ENCODE measurements at places on chromosomes 11 and 22.

DNA sequence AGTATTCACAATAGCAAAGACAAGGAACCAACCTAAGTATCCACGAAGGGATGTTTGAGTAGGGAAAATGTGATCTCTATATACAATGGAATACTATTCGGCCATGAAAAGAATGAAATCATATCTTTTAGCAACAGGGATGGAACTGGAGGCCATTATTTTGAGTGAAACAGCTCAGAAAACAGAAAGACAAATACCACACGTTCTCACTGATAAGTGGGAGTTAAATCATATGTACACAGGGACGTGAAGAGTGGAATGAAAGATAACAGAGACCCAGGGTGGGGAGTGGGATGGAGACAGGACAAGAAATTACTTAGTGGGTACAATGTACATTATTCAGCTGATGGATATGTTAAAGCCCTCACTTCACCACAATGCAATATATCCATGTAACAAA is 1012.7 kb downstream of the TBC1D22A start:
- DNase-seq = no peak

DNA sequence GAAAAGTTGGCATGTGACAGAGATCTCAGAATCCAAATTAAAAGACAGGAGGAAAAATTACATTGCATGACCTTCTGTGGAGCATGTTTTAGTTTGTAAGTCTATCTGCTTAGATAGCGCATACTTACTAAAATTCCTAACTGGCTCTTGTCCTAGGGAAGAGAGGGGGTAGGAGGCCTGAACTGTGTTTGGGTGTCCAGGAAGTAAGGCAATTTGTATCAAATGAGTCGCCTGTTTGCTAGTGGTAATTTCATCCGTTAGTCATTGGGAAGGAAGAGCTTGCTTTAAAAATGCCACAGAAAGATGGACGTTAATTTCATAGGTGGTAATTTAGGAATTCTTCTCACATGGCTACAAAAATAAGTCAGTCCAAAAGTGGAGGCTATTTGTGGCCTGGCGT is 18.5 kb downstream of the GRK3 start:
- DNase-seq = no peak

DNA sequence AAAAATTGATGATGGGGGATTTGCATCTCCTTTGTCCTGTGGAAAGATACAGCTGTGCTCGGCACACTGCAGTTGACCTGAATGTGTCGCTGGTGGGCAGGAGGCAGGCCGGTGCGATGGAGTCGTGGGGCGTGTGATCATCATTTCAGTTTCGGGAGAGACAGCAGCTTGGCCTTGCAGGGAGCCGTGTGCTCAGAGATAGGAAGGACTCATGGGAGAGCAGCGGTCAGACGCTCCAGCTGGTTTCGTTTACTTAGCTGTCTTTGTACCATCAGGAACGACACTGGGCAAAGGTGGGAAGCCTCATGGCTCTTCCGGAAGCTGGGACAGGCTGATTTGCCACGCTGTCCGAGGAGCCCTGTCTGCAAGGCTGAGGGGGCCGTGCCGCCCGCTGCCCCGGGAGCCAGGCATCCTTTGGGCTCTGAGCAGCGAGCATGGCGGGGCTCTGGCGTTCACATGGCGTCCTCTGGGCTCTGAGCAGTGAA is 32.7 kb downstream of the GRAMD4 start:
- no peak for DNase-seq

- no peak for DNase-seq
Observed at GRCh38 chr22:49197505-49197904, 630.2 kb downstream of the BRD1 start.

DNA sequence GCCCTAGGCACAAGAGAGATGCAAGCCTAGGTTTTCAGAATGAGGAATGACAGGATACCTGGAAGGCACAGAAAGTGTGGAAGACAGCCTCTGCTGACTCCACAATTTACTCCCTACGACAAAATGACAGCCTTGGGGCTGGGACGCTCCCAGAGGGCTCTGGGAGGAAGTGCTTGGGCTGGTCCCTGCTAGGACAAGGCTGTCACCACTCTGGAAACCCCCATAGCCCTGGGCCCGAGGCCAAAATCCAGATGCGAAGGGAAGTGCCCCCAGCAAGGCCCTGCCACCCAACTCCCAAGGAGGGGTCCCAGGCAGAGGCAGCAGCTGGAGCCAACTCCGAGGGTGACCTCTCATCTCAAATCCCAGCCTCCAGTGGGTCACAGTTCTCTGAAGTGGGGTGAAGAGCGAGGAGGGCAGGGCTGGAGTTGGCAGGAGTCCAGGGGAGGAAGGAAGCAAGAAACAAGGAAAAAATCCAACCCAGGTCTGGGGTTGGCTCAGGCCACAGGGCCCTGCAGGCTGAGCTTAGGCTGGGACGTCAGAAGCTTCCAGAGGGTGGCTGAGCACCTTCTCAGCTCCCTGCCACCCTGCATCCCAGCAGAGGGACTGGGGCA is 6.3 kb upstream of the CDC42EP2 start:
- DNase-seq = no peak

DNA sequence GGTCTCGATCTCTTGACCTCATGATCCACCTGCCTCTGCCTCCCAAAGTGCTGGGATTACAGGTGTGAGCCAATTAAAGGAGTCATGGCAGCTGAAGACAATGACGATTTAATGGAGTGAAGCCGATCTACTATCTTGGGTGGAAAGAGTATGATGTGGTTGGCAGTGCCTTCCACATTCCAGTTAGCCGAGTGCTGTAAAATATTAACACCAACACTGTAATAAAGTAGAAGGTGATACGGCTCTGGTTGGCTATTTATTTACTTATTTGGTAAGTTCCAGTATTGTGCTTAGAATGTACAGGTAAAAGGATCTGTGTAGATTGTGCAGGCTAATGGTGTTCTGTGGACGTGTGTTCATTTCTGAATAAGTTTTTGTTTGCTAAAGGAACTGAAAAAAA is 149.6 kb upstream of the MTMR2 start:
- DNase-seq = no peak

GRCh38 chr11:69419662-69420395 is 61.6 kb upstream of the LINC01488 start:
- no peak for DNase-seq

DNA sequence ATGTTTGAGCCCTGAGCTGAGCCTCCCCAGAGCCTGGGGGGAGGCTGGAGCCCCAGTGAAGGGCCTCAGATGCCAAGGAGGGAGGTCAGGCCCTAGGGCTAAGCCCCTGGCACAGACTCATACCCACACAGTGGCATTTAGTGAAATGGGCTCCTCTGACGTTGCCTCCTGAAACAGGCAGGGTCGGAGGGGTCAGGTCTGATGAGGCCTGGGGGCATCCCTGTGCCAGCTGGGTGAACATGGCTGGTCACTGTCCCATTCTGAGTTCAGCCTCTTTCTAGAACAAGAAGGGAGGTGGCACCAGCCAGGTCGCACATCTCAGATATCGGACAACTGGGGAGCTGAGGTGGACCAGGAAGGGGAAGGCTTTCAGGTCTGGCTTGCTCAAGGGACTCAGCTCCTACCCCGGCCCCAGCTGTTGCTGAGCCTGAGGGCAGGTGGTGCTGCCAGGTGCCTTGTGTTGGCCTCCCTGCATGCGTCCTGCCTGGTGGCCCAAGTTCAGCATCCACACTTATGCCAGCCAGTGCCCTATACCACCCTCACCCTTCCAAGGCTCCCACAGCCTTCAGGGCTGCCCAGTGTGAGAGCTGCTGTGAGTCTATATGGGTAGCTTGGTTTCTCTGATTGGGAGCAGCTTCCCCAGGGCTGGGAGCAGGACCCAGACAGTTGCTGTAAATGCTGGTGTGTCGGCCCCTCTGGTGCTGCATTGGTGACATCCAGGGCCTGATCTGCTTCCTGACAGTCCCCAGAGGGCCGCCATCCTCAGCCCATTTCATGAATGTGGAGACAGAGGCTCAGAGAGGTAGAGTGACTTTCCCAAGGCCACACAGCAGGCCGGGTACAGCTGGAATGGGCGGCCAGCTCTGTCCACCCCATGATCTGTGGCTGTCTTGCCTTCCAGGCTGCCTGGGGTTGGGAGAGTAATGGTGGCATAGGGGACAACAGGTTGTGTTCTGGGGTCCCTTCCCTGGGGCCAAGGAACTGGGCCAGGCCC is 32.8 kb upstream of the PPARA start:
- no peak for DNase-seq

- DNase-seq = no peak
Observed at GRCh38 chr11:86863476-86863875, 63.1 kb downstream of the PRSS23 start.

DNA sequence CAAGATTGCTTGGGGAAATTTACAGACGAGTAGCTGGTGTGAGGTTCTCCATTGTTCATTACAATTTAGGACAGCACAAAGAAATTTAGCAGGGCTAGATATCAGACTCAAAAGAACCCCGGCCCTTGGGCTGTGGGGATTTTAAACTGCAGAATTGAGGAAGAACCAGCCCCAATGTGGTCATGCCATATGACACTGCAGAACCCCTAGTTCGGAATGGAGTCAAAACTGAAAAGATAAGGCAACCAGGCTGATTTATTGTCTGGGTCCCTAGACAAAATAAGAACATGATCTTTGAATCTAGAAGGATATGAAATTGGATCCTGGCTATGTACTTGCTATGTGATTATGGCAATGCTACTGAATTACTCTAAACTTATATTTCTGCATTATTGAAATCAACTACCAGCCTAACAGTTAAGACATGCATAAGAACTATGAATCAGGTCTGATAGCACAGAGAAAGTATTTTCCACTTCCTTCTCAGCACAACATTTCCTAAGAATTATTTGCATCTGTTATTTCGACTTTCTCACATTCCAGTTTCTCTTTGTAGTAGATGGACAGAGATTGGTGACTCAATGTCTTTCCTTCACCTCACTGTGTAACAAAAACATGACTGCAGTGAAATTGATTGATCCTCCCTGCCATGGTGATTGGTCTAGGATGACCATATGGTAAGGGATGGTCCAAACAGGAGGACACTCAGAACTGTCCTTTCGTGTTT is 13.2 kb downstream of the MMP3 start:
- DNase-seq = no peak

GRCh38 chr11:86952221-86952875 is 2.8 kb downstream of the FZD4 start:
- no peak for DNase-seq

- DNase-seq = no peak
Observed at GRCh38 chr22:25354456-25354855, 135.0 kb downstream of the CRYBB2 start.

DNA sequence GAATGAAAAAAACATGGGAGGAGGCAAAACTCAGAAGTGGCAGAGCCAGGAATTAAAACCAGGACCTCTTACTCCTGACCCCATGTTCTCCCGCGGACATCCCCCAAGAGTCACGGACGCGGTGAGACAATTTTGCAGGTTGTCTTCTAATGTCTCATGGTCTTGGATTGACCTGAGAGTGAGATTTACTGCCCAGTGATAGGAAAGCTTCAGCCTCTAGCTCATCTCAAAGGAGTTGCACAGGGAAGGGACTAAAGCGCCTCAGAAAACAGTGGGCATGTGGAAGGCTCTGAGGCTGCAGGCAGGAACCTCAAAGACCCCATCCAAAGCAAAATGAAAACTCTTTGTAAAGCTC is 197.4 kb downstream of the ADAMTS15 start:
- DNase-seq = no peak

GRCh38 chr11:35352077-35352888 is 67.1 kb downstream of the SLC1A2 start:
- no peak for DNase-seq

DNA sequence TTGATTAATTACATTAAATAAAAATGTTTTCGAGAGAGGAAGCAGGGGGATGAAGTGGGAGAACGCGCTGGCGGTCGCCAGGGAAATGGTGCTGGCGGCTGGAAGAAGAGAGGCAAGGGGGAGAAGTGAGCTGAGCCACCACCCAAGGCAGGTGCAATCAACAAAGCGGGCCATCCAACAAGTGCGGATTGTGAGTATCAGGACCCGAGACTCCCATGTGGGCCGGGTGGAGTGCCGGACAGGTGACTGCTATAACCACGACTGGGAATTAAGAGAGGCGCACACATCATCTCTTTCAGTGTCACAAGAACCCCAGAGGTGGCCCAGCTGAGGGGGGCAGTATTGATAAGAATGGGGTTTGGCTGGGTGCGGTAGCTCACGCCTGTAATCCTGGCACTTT is 41.2 kb upstream of the ATXN10 start:
- DNase-seq = no peak

- DNase-seq = no peak
Observed at GRCh38 chr22:37870273-37870672, 21.1 kb downstream of the EIF3L start.

DNA sequence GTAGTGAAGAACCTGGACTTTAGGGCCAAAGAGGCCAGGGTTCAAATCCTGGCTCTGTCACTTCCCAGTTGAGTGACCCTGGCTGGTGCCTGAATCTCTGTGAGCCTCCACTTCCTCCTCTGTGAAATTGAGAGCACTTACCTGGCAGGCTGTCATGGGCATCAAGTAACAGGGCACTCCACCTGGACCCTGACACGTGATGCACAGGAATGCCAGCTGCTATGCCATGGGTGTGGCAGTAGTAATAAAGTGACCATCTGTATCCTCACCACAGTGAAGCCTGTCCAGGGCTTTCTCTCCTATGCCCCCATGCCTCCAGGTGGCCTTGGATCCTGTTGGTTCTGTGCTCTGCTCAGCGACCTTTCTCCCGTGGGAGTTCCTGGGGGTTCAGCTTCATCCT is 29.8 kb upstream of the PPP6R3 start:
- no peak for DNase-seq

DNA sequence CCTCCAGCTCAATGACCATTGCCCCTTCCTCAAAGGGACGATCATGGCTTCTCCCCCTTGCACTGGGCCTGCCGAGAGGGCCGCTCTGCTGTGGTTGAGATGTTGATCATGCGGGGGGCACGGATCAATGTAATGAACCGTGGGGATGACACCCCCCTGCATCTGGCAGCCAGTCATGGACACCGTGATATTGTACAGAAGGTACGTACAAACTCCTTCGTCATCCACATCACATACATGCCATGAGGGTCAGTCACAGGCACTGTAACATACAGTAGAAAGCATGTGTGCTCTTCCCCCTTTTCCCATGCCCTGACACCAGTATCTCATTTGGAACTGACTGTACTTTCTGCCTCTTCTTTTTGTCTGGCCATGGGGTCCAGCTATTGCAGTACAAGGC is 4.0 kb downstream of the TAF10 start:
- no peak for DNase-seq

- no peak for DNase-seq
Observed at GRCh38 chr11:119019996-119020395, 1.4 kb downstream of the TRAPPC4 start.

DNA sequence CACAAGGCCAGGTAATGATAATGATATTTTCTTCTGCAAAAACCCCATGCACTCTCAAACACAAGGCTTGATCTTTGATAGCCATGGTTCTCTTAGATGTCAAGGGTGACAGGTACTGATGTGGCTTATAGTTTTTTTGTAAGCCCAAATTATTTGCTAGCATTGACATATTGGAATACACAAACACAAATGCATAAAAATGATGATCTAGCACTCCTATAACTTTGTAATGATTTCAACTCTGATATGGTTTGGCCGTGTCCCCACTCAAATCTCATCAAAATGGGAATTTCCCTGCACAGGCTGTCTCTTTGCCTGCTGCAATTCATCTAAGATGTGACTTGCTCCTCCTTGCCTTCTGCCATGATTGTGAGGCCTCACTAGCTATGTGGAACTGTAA is 572.5 kb upstream of the CCDC90B start:
- no peak for DNase-seq
